Activated naive CD8-positive, alpha-beta T cell treated with anti-CD3 and anti-CD28 coated beads for 36 hours (primary cell): ENCODE measurements at places on chromosomes 7 and 10. TPM values are rescaled to one million over a fixed set of nuclear protein-coding genes. Genes with fewer than 3 reads are reported as not detected.

GRCh38 chr7:157497744-157498651 lies 161.2 kb downstream of the DNAJB6 start:
- no peak overlapping the region for H3K4me3 ChIP-seq
- no peak overlapping the region for H3K27ac ChIP-seq
- H3K27me3 ChIP-seq = peaks cover 11% of the 10 kb centered on the region
- H3K36me3 ChIP-seq = peaks cover 4% of the 10 kb centered on the region
- no peak for DNase-seq

DNA sequence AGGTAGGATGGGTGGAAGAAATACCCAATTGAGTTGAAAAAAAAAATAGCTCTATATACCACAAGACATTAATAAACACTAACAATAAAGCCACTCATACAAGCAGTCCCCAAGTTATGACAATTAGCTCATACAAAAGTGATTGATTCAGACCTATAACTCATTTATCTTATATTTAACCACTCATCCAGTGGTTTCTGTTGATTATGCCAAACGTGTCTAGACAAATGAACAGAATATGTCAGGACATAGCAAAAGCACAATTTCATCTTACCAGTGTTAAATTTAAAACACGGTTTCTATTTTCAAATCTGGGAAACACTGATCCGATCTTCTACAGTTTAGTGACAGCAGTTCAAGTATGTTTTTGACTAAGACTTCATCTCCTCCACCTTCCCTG lies 17.0 kb downstream of the ABI1 start:
- H3K27me3 ChIP-seq = no peaks in the 10 kb centered on the region
- no peak for DNase-seq
- H3K27ac ChIP-seq = no peak overlapping the region
- H3K4me1 ChIP-seq = peaks cover 59% of the 10 kb centered on the region
- peaks cover 41% of the 10 kb centered on the region for H3K36me3 ChIP-seq

DNA sequence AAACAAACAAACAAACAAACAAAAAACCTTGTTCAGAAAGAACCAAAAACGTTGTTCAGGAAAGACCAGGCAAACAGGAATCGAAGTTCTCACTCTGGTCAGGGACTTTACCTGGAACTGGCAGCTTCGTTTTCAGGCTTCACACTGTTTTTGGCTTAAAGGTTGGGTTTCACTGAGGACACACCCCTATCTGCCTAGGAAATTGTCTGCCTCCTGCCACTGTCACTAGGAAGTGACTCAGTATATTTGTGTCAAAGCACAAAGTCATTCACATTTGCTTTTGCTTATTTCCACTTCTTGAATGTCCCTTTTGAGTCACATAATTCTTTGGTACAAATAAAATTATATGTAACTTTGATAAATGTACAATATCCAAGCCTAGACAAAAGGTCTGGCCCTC lies 37.9 kb downstream of the PNLIPRP3 start:
- H3K36me3 ChIP-seq = no peaks in the 10 kb centered on the region
- no peak overlapping the region for H3K4me3 ChIP-seq
- H3K4me1 ChIP-seq = no peaks in the 10 kb centered on the region

Gene SPAM1
- not detected for total RNA-seq

- H3K4me3 ChIP-seq = no peak overlapping the region
- H3K27ac ChIP-seq = no peak overlapping the region
- peaks cover 15% of the 10 kb centered on the region for H3K4me1 ChIP-seq
- H3K27me3 ChIP-seq = no peaks in the 10 kb centered on the region
- no peak for DNase-seq
- H3K36me3 ChIP-seq = peaks cover 6% of the 10 kb centered on the region
These were observed 71.8 kb downstream of the ZNF438 start for GRCh38 chr10:30959836-30960210.

DNA sequence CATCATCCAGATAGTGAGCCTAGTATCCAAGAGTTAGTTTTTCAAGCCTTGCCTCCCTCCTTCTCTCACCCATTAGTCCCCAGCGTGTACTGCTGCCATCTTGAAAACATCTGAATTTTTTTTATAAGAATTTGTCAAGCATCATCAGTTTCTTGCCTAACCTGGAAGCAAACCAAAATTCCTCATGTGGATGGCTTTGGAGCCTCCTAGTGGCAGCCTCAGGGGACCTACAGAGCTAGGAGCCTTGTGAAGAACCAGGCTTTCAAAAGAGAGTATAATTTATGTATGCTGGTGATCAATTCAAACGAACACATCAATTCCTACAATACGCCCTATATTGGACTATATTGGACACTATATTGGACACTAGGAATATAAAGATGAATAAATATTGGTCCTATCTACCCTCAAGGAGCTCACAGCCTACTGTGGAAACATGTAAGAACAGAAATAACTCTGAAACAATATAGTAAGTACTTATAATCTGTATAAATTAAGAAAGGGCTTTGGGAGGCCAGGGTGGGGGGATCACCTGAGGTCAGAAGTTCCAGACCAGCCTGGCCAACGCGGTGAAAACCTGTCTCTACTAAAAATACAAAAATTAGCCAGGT lies 63.4 kb downstream of the HPSE2 start:
- H3K4me1 ChIP-seq = no peaks in the 10 kb centered on the region
- DNase-seq = no peak
- peaks cover 5% of the 10 kb centered on the region for H3K27me3 ChIP-seq
- H3K36me3 ChIP-seq = no peaks in the 10 kb centered on the region
- H3K4me3 ChIP-seq = no peak overlapping the region

- H3K4me3 ChIP-seq = no peak overlapping the region
- no peaks in the 10 kb centered on the region for H3K36me3 ChIP-seq
- H3K4me1 ChIP-seq = no peaks in the 10 kb centered on the region
- H3K27me3 ChIP-seq = no peaks in the 10 kb centered on the region
- no peak overlapping the region for H3K27ac ChIP-seq
These were observed 217.1 kb downstream of the GALNT17 start for GRCh38 chr7:71348821-71349681.

- no peaks in the 10 kb centered on the region for H3K36me3 ChIP-seq
- DNase-seq = no peak
- no peak overlapping the region for H3K4me3 ChIP-seq
These were observed 12.7 kb upstream of the DNMBP start for GRCh38 chr10:100022403-100022802.

GRCh38 chr7:8277394-8277982 lies 15.5 kb upstream of the ICA1 start:
- DNase-seq = no peak
- H3K36me3 ChIP-seq = no peaks in the 10 kb centered on the region
- H3K27me3 ChIP-seq = peaks cover 6% of the 10 kb centered on the region
- no peak overlapping the region for H3K4me3 ChIP-seq
- H3K4me1 ChIP-seq = peaks cover 3% of the 10 kb centered on the region

GRCh38 chr10:23294638-23295247 lies 49.9 kb downstream of the C10orf67 start:
- DNase-seq = no peak
- peaks cover 43% of the 10 kb centered on the region for H3K27me3 ChIP-seq
- no peaks in the 10 kb centered on the region for H3K36me3 ChIP-seq
- H3K4me1 ChIP-seq = peaks cover 3% of the 10 kb centered on the region
- H3K27ac ChIP-seq = no peak overlapping the region

Gene NKX1-2
- not detected for total RNA-seq
